HS-27A (cell line): ENCODE measurements at places on chromosomes 5 and 9.

- DNase-seq: no peak
Measured at GRCh38 chr5:127186657-127187056, 103.9 kb upstream of the MEGF10 start.

- no peak for DNase-seq
Measured at GRCh38 chr9:13480693-13481092, 201.2 kb upstream of the MPDZ start.

- DNase-seq: no peak
Measured at GRCh38 chr5:133827011-133827410, 141.4 kb downstream of the C5orf15 start.

- DNase-seq: no peak
Measured at GRCh38 chr5:169547508-169547907, 36.1 kb upstream of the SPDL1 start.

DNA sequence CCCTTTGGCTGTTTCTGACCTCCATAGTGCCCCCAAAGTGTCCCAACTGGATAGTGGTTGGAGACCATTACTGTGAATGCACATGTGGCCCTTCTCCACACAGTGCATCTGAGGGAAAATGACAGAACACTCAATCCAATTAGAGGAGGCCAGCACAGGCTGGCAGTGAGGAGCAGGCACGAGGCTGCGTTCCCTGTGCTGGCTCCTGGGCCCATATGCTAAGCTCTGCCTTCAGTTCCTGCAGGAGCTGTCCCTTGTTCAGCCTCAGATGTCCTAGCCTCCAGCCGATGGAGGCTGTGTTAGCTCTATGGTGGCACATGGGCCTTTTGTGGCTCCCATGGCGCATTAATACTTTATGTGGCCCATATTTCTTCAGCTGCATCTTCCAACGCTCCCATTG, 35.8 kb downstream of the ALG2 start:
- no peak for DNase-seq

DNA sequence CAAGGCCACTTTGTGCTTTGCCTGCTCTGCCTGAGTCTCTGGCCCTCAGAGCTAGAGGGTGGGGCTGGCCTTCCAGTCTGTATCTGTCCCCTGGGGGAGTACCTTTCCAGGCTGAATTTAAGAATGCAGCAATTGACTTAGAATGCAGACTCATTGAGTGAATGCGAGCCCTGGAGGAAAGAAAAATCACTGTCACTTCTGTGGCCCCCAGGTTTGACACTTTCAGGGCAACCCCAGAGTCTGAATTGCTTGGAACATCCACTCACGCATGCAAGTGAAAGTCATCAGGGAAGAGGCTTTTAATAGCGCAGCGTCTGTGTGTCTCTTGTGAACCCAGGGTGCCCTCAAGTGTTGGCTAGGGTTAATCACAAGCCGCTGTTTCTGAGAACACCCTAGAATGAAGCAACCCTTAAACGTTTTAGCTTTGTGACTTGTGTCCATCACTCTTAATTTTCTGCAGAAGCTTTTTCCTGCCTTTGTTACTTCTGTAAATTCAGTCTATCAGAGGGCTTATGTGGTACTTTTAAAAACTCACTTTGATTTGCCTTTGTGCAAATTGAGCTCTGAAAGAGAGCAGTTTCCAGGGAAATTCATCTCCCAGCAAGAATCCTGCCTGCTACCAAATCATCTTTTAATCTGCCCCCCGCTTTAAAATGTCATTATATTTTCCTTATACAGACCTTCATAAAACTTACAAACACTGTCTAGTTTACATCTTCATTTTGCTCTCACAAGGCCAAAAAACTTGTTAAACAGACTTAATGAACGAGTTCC, 146.8 kb upstream of the IQGAP2 start:
- DNase-seq: no peak

- no peak for DNase-seq
Measured at GRCh38 chr5:180769821-180770220, 30.0 kb upstream of the OR2Y1 start.

DNA sequence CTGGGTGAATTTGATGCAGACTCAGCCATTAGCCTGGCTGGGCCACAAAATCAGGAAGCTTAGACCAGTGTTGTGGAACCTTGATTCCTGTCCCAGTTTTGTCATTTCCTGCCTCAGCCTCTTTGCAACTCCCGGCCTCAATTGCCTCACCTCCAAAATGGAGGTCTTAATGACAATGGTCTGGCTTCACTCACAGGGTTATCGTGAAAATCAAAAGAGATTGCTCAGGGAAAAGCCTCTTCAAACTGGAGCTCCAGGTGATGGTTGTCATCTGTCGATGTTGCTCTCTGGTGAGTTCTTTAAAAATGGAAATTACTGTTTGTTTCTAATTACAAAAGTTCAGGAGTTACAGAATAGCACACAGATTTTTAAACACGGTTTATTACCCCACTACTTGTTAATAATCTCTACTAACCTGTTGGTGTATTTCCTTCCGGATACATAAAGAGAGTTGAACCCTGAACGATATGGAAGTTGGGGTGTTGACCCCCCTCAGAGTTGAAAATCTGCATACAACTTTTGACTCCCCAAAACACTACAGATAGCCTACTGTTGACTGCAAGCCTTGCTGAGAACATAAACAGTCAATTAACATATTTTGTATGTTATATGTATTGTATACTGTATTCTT, 109.9 kb upstream of the CPEB4 start:
- DNase-seq: no peak

DNA sequence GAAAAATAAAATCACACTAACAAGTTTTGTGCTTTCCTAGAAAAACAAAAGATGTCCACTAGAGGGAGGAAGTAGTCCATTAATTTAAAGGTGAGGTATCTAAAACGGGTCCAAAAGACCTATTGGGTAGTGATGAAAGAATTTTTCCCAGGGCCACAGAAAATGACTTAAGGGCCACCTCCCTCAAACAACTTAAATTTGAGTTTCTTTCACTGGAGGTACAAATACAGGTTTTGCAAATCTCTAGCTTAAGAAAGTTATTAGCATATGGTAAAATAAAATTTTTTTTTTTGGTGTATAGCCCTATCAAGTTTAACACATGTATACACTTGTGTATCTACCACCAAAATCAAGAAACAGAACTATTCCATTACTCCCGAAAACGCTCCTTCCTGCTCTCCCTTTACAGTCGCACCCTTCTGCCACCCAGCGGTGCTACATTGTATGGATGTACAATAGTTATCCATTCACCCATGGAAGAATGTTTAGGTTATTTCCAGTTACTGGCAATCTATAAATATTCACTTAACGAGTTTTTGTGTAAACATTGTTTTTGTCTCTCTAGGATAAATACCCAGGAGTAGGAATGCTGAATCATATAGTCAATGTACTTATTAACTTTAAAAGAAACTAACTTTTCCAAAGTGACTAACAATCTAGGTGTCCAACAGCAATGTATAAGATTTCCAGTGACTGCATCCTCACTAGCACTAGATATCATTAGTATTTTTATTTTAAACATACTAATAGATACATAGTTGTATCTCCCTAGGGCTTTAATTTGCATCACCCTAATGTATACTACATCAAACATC, 21.9 kb downstream of the DEPDC1B start:
- no peak for DNase-seq

- DNase-seq: no peak
Measured at GRCh38 chr5:170238456-170239196, 5.8 kb downstream of the C5orf58 start.

DNA sequence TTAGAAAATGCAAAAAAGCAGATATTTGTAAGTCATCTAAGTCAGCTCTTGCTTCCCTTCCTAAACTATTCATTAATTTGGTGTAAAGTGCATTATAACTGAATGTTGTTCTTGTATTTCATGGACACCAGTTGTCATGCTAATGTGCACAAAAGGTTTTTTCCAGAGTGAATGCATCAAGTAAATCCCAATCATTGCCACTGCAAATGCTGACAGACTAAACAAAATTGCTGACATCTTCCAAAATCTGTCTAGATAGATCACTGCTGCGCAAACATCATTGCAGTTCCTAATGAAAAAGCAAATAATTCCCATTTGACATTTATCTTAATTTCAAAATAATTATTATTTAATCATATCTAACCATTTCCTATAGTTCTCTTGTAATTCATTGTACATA, 161.7 kb downstream of the PDE4D start:
- DNase-seq: no peak

DNA sequence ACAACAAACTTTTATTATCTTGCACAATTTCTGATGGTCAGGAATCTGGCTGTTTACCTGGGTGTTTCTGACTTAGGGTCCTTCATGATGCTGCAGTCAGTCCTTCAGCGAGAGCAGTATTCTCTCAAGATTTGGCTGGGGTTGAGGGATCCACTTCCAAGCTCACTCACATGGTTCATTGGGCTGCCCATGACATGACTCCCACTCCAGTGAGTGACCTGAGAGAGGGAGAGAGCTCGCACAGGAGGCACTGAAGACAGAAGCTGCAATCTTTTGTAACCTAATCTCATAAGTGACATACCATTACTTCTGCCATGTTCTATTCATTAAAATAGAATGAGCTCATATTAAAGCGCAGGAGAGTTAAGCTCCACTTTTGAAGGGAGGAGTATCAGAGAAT, 212.6 kb downstream of the SPATA31D1 start:
- DNase-seq: no peak

- no peak for DNase-seq
Measured at GRCh38 chr5:31800351-31800750, 161.4 kb downstream of the PDZD2 start.

- no peak for DNase-seq
Measured at GRCh38 chr5:77948476-77948875, 172.3 kb upstream of the TBCA start.

DNA sequence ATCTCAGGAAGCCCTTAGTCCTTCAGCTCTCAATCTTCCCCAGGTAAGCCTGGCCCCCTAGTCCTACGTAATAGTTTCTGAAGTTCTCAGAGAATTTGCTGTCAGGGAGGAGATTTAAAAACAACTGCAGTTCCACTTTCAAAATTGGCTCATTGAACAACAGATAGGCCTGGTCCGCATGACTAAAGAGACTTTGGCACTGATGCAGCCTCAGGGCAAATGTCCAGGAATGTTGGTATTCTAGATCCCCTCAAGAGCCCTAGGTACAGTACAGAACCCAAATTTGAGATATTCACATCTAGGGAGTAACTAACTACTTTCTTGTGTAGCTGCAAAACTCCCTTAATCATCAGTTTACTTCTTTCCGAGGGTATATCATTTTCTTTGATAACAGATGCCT, 162.8 kb downstream of the GABRG2 start:
- no peak for DNase-seq

GRCh38 chr5:74575741-74576538, 64.6 kb downstream of the ENC1 start:
- no peak for DNase-seq
